ENCODE measurements at places on chromosomes 7 and 10. TPM values are rescaled to one million over a fixed set of nuclear protein-coding genes. Genes with fewer than 3 reads are reported as not detected.

The FXYD4 gene
- total RNA-seq = not detected

The ARHGAP22 gene
- total RNA-seq = 1.4 TPM

The PCGF5 gene
- total RNA-seq = 28.5 TPM

The OR6B1 gene
- not detected for total RNA-seq

The LRRC61 gene
- 5.8 TPM for total RNA-seq

The PRSS2 gene
- total RNA-seq = not detected

The CALML3 gene
- not detected for total RNA-seq

The TRIM4 gene
- 14.4 TPM for total RNA-seq

The CDNF gene
- 0.40 TPM for total RNA-seq

The TMEM72 gene
- not detected for total RNA-seq

The MRLN gene
- not detected for total RNA-seq

DNA sequence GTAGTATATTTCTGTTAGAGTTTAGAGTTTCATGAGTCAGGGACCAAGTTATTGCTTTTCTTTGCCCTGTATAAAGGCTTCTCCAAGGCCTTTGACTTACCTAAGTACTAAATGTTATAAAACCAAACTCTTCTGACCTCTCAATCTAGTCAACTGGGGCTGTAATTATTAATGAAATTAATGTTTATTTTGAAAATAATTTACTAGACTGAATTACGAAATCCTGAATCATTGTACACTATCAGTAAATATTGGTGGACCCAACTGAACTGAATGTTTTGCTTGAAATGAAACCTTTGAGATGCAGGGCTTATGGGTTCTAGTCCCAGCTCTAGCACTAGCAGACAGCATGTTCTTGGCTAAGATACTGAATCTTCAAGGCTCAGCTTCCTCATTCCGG lies 1.7 kb upstream of the CYP2C9 start:
- no peak for DNase-seq

DNA sequence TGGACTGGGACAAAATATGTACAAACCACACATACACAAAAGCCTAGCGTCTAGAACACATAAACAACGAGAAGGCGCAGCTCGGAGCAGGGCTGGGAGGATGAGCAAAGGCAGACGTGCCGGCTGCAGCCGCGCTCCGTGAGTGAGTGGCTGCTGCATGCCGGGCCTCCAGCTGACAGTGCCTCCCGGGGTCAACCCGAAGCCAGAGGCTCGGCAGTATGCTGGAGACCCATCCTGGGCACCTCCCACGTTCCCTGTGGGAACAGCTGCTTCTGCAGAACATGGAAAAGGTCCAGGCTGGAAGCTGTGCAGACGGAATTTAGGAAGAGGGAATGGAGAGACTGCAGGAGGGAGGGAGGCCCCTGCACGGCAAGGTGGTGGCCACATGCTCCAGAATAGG lies 3.6 kb upstream of the GPR146 start:
- DNase-seq = no peak

GRCh38 chr7:106038916-106039315 lies 73.2 kb downstream of the SYPL1 start:
- peak; percentile 43 for DNase-seq

DNA sequence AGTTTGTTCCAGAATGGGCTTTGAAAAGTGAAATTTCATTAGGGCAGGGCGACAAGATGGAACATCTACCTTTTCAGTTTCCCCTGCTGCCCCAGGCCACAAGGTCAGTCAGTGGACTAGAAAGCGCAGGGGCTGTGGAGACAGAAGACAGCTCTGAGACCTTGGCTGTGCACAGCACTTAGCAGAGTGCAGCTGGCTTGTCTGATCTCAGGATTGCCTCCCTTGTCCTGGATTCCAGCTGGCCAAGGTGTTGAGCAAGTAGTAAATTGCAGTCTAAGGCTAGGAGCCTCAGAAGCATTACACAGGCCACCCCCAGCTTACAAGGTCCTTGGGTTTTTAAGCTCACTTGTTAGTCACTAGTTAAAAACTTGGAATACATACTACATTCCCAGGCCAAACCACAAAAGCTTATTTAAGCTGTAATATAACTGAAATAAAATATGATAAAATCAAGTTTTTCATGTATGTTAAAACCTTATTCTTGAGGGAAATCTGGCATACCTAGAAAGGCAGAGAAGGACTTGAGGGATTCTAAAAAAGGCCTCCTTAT lies 67.3 kb upstream of the NPY start:
- DNase-seq = no peak

GRCh38 chr7:83852136-83852535 lies 203.2 kb upstream of the SEMA3E start:
- DNase-seq = peak; percentile 9

DNA sequence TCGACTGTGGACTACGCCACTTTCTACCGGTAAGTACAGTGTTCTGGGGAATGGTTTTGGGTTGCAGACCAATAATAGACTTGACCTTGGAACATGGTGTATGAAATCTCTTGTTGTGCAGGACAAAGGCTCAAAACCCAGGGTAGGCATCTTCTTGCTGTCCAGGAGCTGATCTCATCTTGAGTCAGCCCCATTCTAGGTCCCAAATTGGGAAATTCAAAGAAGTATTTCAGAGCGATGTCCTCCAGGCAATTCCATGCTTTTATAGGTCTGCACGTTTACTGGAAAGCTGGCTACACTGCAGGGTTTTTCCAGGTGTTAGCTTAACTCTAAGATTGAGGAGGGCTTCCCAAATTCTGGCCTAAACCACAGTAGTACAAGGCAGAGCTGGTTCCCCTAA lies 180.7 kb downstream of the BMPER start:
- DNase-seq = no peak

DNA sequence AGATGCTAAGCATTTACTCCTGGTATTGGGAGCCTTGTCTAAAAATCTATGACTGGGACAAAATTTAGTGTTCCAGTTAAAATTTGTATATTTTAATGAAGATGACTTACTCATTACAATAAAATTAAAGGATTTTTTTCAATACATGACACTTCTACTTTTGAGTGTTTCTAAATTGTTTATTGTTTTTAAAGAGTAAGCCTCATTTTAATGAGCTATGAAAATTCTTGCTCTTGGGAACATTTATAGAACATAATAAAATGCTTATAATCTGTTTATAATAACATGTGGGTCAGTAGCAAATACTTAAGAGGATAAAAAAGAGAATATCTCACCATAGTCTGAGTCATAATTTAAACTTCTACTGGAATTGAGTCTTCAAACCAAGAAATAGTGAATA lies 149.5 kb downstream of the PLCE1 start:
- DNase-seq = no peak

GRCh38 chr7:54898659-54899340 lies 120.0 kb upstream of the EGFR start:
- no peak for DNase-seq

DNA sequence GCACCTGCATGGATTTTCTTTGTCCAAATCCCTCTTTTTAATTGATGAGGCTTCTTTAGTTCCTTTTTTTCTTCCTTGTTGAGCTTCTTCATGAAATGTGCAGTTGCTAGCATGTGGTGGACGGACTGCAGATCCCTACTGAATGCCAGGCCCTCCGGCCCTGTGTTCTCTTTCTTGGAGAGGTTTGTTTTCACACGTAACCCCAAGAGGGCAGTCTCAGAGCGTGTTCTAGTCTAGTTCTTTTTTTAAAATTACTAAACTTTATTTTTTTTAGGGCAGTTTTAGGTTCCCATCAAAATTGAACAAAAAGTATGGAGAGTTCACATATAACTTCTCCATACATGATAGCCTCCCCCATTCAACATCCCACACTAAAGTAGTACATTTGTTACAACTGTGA lies 190.0 kb downstream of the CFTR start:
- DNase-seq = no peak

DNA sequence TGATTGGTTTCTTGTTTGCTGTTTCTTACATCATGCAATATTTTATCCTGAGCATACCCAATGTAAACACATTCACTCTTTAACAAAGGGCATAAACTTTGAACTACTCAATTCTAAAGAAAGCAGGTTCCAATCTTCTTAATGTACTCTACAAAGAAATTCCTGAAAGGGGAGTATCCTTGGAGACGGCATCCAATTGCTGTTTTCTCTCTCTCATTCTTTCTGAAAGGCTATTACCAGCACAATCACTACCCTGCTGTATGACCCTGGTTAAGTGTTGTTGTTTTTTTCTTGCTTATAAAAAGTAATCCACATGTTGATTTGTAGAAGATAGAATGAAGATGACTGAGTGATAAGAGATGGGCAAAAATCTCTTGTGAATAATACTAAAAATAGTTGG lies 176.0 kb downstream of the ZNF365 start:
- DNase-seq = no peak

DNA sequence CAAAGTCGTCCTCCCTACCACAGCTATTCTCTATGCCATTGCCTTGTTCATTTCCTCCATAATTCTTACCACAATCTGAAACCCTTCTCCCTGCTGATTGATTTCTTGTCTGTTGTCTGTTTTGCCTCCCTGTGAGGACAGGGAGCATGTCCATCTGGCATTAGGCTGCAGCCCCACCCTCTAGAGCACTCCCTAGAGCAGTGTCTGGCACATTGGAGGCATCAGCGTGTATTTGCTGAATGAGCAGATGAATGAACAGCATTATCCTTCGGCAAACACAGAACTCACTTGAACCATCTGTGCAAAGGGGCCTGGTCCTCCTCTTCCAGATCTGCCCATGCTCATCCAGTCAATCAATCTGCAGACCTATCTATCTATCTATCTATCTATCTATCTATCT lies 5.1 kb upstream of the DMBT1 start:
- DNase-seq = no peak

GRCh38 chr10:59082249-59082648 lies 94.2 kb upstream of the PHYHIPL start:
- DNase-seq = no peak

GRCh38 chr7:90387470-90388240 lies 15.6 kb upstream of the CLDN12 start:
- DNase-seq = peak; percentile 47

GRCh38 chr10:118926072-118926417 lies 103.5 kb upstream of the NANOS1 start:
- DNase-seq = no peak

- no peak for DNase-seq
Measured at GRCh38 chr7:97218767-97219166, 101.3 kb downstream of the SDHAF3 start.

DNA sequence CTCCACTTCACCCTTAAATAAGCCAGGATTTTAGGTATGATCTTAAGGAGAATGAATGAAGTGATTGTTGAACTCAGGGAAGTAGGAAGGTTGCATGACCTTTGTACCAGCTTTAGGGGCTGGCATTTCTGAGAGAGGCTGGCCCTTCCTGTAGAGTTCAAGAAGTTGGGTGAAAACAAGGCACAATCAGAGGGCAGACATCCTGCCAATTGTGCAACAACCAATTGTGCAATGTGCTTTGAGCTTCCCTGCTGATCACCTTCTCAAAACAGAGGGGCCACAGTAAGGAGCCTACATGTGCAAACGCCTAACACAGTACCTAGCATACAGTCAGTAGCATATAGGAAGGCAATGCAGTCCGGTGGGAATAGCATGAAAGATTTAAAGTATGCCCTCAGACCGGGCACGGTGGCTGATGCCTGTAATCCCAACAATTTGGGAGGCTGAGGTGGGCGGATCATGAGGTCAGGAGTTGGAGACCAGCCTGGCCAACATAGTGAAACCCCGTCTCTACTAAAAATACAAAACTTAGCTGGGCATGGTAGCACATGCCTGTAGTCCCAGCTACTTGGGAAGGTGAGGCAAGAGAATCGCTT lies 5.4 kb downstream of the CPVL start:
- DNase-seq = no peak

- DNase-seq = no peak
Measured at GRCh38 chr7:139249179-139249810, 18.3 kb downstream of the UBN2 start.

DNA sequence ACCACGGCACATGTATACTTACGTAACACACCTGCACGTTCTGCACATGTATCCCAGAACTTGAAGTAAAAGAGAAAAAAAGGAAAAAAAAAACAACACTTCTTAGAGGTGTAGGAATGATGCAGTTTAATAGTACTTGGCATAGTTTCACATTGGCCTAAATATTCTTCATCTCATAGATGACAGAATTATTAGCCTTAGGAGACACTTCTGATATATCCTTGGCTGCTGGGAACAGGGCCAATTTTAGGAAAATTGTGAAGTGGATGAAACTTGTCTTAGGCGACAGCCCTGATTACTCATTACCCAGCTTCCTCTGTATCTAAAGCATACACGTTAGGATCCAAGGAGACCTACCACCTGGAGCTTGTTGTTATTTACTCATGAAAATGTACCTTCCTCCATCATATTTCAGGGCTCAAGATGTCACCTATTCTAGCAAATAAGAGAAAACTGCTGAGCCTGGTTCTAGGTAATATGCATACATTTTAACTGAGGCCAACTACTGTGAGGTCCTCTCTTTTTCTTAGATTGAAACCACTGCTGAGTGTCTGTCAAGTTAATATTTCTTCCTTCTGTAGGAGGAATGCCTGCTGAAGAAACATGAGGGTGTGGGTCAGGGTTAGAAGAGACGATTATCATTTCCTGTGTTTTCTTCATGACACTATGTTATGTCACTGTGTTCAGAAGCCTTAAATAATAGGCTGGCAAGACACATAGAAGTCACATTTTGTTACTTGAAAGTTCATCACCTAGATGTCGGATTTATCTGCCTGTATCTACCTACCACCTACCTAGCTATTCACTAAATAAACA lies 44.3 kb downstream of the CPED1 start:
- DNase-seq = no peak

- peak; percentile 96 for DNase-seq
Measured at GRCh38 chr10:99681553-99681952, 22.2 kb downstream of the ENTPD7 start.

DNA sequence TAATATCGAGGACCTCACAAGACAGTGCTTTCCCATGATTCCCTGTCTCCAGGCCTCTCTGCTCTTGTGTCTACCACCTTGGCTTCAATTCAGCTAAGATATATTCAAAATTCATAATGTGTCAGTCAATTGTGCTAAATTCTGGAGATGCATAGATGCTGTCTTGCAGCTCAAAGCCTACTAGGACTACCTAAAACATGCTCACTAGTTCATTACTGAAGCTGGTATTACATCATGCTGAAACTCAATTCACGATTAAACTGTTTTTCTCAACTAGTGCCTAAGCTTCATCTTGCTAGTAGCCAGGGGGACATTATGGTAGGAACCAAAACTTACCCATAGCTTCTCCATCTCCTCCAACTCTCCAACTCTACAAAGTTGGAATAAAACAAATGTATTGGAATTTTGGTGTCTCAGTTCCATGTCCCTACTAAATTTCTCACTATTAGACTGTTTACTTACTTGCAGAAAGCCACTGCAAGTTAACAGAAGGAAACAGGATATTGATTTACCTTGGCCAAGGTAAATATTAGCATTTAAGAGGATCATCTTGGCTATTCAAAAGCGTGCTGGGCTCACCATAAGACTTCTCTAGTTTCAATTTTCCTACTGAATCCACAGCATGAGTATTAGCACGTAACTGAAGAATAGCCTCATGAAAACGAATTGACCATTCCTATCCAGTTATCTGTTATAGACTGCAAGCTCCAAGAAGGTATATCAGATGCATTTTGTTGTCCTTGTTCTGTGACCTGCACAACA lies 53.6 kb downstream of the CREB3L2 start:
- DNase-seq = no peak

DNA sequence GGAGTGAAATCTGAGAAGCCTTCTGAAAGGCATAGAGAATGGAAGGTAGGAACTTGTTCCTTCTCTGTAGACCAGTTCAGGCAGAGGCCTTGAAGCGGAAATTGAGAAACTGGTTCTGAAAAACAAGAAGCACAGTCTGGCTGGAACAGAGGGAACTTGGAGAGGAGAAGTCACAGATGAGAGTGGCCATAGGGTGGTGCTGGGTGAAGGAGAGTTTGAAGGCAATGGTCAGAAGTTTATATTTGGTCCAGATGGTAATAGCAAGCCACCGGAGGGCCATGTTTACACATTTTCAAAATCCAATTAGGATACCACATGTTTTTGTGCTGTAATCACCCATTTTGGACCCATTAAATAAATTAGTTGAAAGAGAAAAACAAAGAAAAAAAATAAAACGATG lies 692.5 kb downstream of the INHBA start:
- DNase-seq = no peak

Measured in lung microvascular endothelial cell (primary cell).